ENCODE measurements at places on chromosomes 13 and 19.
A peak's percentile ranks its signal among the peaks of the same experiment; 100 is the strongest.

DNA sequence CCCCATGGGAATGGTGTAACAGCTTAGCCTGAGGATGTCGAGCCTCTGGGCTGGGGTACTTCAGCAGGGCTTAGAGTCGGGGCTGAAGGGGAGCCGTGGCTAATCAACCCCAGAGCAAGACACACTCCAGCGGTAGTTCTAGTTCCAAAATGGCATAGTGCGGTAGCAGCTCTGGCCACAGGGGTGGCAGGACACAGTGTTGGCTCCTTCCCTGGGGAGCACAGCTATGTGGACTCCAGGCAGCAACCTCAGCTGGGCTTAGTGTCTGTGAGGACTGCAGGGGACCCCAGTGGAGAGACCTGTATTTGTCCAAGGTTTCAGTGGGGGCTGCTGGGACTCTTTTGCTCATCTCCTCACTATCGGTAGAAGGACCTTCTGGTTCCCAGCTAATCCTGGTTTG lies 70.8 kb upstream of the PCDH20 start:
- DNase-seq, result no peak

DNA sequence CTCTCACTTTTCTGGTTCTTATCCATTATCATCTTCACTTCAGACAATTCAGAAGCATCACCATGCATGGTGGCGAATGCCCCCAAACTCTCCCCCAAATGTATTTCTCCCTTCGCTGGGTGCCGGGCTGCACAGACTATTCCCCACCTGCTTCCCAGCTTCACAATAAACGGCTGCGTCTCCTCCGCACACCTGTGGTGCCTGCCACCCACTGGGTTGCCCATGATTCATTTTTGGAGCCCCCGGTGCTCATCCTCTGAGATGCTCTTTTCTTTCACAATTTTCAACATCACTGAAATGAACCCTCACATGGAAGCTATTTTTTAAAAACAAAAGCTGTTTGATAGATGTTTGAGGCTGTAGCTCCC lies 2.8 kb upstream of the F10 start:
- DNase-seq, result no peak

- no peak for DNase-seq
Measured at GRCh38 chr19:41505105-41505504, 62.1 kb downstream of the ERICH4 start.

DNA sequence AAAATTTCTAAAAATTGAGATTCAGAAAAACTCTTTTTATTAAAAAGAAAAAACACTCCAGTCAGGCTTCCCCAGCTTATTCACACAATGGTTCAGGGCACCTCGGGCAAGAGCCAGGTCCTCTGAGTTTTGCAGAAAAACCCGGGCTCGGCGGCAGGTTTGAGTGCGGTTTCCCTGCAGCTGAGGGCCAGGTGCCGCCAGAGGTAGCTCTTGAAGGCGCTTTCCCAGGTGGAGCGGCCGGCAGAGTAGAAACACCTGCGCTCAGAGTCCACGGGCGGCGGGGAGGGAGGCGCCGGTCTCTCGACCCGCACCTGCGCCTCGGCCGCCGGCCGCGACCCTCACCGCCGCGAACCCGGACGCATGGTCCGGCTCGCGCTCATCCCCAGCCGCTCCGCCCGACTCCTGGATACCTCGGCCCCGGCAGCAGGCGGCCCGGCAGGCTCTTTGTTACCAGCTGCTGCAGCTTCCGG lies 444 bp downstream of the PROSER1 start:
- DNase-seq, result peak; percentile 29

DNA sequence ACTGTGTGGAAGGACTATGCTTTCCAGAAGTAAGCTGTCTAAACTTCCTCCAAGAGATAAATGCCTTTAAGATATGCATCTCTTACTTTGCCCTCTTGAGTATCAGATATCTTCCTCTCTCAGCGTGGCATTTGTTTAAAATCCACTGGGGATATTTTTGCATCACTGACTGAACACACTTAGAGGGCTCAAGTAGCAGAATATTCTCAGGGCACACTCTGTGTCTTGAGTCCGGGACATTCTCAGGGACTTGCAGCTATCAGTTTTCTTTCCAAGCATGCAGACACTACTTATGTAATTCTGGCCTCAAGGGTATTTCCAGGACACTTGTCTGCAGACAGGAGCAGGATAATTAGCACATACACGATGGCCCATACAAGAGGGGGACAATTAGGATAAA lies 84.7 kb downstream of the ERCC5 start:
- DNase-seq, result no peak

DNA sequence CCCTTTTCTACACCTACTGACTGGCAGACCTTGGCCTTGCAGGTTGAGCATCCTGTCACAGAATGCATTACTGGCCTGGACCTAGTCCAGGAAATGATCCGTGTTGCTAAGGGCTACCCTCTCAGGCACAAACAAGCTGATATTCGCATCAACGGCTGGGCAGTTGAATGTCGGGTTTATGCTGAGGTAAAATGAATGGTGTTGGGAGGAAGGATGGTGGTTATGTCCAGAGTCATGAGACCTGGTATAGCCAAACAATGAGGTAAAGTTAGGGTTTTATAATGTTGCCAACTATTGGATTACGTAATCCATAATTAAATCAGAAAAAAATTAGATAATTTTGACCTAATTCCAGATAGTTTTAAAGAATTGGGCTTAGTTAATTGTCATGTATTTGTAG lies 212.5 kb downstream of the PCCA start:
- no peak for DNase-seq

DNA sequence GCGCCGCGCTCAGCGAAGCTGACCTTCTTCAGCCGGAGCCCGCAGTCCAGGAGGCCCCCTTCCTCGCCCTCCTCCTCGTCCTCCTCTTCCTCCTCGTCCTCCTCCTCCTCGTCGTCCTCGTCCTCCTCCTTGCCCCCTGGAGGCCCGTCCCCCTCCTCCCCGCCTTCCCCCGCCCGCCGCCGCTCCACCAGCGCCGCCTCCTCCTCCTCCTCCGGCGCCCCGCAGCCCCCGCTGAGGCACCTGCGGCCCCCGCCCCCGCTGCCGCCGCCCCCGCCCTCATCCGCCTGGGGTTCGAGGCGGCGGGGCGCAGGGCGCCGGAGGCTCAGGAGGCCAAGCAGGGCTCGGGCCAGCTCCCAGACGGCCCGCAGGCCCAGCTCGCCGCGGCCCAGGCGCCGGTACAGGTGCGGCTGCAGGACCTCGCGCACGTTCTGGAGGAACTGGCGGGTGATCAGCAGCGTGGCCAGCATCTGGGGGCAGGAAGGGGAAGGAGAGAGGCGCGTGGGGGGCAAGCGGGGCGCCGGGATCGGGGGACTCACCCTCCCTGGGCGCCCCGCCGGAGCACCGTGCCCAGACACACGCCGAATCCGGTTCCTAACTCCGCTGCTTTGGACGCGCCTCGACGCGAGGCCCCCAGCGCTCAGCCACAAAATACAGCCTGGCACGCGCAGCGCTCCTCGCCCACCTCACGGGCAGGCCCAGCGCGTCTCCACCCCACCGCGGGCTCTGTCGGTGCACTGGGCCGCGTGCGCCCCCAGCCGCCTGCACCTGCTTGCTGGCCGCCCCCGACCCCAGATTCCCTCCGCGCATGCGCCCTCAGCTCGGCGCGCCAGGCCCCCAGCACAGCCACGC lies 5.9 kb downstream of the ANO8 start:
- DNase-seq, result no peak

DNA sequence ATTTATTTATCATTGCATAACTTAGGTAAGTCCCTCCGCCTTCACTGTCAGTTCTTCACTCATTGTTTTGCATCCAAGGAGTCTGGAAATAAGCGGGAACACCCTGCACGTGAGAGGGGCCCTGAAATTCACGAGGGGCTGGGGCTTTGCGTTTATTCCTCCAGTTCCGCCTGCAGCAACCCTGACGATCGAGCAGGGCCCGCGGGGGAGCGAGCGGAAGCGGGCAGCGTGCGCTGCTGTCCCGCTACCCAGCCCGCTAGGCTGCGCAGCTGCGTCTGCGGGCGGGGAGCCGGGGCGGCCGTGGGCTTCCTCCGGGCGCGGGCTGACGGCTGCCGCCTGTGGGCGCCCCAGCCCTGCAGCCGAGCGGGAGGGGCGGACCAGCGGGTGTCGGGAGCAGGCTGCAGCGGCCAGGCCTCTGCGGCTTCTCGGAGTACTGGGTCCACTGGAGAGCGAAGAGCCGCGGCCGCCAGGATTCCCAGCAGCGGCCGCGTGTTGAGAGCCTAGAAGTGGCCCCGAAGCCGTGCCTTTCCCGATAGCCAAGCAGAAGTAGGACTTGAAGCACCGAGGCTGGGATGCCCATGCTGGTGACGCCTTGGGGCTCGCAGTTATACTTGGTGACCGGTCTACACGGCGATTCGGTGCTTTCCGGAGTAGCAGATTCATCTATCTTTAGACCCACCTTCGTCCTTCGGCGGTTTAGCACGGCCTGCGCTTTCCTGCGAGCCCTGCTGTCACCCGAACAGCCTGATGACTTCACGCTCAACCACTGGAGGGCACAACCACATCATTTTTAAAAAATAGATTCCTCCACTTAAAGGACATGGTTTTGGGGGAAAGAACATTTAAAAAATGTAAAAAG lies 32.9 kb upstream of the SACS start:
- DNase-seq, result peak; percentile 33

GRCh38 chr19:17419154-17419620 lies 660 bp upstream of the MVB12A start:
- DNase-seq, result no peak
